ENCODE measurements at places on chromosomes 5 and 9.

- DNase-seq = peak; percentile 22
These were observed 2.9 kb upstream of the CNTRL start for GRCh38 chr9:121071756-121072421.

DNA sequence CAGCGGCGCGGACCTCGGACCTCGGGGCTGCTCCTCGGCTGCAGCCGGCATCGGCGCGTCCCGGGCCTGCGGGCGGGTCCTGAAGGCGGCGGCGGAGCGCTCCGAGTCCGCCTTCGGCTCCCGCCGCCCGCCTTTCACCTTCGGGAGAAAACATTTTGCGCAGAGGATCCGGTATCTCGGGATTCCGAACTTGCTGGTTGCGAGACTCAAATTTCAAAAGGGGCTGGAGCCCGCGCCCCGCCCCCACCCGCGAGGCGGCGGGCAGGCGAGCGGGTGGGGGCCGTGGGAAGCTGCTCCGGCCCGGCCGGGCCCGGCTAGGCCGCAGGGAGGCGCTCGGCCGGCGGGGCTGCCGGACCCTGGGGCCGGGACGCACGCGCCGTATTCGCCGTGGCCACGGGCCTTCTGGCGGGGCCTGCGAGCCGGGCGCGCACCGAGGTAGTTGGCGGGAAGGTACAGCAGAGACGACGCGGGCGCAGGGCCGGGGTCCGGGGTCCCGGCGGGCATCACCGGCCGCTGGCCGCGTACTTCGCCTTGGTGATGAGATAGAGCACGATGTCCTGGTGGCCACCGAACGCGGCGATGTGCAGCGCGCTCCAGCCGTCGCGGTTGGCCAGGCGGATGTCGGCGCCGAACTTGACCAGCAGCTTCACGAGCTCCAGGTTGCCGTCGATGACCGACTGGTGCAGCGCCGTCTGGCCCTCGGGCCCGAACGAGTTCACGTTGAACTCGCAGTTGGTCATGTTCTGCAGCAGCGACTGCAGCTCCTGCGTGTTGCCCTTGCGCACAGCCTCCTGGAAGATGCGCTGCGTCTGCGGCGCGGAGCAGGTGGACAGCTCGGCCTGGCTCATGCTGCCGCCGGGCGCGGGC, 757 bp downstream of the NRARP start:
- DNase-seq = peak; percentile 82

DNA sequence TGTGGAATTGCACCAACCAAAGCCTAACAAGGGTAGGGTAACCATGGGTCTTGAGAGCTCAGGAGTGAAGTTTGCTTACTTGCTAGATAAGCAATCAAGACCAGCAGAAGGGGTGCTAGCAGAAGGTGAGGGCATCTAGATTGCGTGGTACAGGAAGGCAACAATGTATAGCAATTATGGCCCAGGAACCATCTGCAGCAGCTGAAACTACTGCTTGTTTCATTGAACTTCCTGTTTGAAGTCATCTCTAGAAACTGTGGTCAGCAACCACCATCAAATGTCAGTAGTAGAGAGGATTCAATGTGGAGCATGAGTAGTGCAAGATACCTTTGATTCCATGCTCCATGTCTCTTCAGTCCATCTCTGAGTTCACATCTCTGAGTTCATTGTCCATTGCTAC, 462.1 kb upstream of the GRAMD2B start:
- DNase-seq = no peak

DNA sequence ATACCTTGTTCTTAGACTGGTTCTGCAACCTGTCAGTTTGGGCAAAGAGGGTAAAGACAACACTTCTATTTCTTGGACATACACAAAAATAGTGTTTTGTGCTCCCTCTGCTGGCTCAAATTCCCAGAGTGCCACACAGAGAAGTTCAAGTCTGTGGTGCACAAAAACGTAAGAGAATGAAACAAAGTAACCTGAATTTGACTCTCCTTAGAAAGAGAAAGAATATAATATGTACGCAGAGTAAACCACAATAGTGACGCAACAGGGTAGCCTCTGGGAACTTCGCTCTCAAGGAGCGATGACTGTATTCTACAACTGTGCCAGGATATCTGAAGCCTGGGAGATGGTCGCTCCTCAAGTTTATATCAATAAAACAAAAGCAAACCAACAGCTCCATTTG, 18.5 kb downstream of the DDX31 start:
- peak; percentile 29 for DNase-seq

- DNase-seq = no peak
These were observed 283.7 kb upstream of the IRX4 start for GRCh38 chr5:2166306-2166978.

GRCh38 chr5:124102486-124102885, 590.5 kb downstream of the CSNK1G3 start:
- DNase-seq = peak; percentile 7

GRCh38 chr5:170247363-170247762, 14.6 kb downstream of the C5orf58 start:
- DNase-seq = no peak

GRCh38 chr5:1698589-1699316, 100.9 kb downstream of the MRPL36 start:
- no peak for DNase-seq

DNA sequence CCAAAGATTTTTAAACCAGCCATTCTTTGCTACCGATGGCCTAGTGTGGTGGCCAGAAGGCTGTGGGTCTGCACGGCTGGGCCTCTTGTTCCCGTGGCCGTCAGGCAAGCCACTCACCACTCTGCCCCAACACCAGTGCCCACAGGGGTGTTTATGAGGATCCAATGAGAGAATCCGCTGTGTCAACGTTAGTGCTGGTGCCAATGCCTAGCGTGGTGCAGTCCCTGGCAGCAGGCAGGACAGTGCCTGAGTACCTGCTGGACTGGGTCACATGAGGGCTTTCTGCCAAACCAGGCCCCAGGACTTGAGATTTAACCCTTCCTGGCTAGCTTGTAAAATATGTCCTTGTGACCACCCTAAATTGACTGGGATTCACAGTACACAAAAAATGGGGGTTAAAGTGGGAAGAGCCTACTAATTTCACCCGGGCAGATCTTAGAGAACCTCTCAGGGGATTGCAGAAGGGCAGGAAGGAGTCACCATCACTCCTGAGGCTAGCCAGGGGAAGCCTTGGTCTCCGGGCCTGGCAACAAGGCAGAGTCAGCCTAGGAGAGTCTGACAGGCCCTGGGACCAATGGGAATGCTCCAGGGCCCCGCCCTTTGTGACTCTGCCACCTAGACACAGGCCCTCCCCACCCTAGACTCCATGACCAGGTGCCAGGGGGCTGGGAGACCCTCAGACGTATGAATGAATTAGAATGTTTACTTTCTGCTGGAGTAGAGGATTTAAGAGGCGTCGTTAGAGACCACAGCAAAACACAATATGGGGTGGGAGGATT, 63.2 kb upstream of the FSTL4 start:
- DNase-seq = no peak
